ENCODE measurements at places on chromosomes 3 and 15.

GRCh38 chr3:160134964-160135363, 90.3 kb upstream of the C3orf80 start:
- DNase-seq: no peak

DNA sequence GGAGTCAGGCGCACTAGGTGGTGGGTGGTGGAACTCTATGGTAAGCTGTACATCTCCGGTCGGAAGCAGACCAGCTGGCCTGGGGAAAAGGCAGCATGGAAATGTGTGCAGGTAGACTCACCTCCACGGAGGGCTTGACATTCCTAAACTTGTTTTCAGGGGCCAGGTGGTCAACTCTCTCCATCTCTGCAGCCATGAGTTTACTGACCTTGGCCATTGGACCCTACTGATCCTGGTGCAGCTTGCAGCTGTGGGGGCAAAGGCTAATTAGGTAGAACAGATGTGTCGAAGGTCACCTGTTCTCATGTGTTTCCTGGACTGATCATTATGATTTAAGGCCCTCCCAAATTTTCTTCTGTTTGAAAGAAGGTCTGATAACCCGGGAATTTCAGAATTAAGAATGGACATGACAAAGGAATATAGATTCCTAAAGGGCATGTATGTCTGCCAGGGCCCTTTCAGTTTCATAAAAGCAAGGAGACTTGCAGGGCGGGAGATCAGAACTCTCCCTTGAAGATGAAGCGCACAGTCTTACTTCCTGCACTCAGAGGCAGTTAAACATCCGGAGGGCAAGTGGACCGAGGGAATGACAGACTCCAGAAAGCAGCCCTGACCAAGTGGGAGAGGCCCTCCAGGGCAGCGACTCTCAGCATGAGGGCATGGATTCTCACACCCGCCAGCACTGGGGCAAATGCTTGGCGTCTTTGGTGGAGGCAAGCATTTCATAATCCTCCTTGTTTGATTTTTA, 56.1 kb upstream of the CMTM7 start:
- no peak for DNase-seq

GRCh38 chr15:55999658-56000057, 6.2 kb upstream of the NEDD4 start:
- DNase-seq: no peak

- no peak for DNase-seq
Observed at GRCh38 chr15:90790057-90790456, 72.9 kb downstream of the BLM start.

DNA sequence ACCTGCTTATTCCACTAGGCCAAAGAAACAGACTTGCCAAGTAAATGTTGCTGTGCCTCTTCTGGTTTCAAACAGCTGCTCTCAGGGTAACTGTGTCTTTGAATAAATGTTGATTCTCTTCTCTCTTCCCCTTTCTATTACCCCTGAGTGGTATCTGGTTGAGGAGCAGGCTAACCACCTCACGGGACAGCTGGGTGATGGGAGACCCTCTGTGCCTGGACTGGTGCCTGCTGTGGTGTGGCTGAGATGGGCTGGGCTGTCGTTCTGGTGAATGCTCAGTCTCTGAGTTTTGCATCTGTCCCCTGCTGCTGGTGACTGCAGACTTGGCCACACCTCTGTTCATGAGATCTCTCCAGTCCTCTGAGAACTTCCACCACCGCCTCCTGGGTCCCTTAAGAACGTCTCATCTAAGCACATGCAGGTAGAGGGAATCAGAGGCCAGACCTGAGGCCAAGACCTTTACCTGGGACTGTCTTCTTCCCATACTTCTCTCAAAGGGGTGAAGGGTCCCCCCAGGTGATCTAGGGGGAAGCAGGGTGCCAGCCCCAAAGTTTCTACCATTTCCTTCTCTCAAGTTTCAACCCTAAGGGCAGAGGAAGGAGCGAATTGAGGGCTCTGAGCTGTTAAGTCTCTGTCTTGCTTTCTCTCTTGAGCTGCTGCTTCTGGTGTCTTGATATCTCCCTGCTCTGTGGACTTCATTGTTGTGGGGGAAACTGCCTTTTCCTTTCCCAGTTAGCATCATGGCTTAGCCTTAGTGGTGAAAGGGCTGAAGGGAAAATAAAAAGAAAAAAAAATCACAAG, 252.9 kb downstream of the EBLN2 start:
- DNase-seq: no peak

DNA sequence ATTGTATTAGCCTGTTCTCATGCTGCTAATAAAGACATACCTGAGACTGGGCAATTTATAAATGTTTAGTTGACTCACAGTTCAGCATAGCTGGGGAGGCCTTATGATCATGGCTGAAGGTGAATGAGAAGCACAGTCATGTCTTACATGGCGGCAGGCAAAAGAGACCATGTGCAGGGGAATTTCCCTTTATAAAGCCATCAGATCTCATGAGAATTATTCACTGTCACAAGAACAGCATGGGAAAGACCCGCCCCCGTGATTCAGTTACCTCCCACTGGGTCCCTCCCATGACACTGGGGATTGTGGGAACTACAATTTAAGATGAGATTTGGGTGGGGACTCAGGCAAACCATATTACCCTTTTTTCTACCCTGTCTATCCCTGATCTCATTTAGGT, 51.5 kb upstream of the MYZAP start:
- no peak for DNase-seq

DNA sequence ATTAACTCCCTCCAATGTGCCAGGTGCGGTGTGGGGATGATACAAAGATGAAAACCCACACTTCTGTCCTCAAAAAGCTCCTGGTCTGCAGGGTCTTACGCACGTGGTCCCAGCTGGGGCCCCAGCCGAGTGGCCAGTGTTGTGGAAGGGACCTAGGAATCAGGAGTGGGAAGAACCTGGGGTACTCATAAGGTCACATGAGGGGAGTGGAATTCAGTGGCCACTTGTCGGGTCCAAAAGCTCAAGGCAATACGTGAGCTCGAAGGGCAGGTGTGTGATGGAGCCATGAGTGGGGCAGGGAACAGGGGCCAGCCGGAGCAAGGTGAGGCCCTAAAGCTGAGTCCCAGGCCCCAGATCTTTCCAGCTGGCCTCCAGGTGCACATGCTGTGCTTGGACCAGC, 260.0 kb upstream of the LYSMD4 start:
- no peak for DNase-seq

GRCh38 chr3:62356356-62356755, 17.0 kb downstream of the FEZF2 start:
- DNase-seq: no peak

DNA sequence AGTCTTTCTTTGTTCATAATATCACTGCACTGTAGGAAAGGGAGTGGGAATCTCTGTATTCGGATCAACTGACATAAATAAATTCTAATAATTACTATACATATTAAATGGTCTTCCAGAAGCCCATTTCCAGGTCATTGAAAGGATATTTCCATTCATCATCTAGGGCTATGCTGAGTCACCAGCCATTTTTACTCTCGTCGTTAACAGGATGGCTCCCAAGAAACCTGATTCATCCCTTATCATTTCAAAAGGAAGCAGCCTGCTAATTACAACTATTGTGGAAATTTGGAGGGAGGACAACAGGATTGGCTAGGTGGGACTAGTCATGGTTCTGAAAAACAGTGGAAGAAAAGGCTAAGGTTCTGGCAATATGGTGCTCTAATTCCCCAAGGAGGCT, 13.6 kb downstream of the GMNC start:
- DNase-seq: no peak

- no peak for DNase-seq
Observed at GRCh38 chr15:65344914-65345275, 32.9 kb downstream of the IGDCC3 start.

DNA sequence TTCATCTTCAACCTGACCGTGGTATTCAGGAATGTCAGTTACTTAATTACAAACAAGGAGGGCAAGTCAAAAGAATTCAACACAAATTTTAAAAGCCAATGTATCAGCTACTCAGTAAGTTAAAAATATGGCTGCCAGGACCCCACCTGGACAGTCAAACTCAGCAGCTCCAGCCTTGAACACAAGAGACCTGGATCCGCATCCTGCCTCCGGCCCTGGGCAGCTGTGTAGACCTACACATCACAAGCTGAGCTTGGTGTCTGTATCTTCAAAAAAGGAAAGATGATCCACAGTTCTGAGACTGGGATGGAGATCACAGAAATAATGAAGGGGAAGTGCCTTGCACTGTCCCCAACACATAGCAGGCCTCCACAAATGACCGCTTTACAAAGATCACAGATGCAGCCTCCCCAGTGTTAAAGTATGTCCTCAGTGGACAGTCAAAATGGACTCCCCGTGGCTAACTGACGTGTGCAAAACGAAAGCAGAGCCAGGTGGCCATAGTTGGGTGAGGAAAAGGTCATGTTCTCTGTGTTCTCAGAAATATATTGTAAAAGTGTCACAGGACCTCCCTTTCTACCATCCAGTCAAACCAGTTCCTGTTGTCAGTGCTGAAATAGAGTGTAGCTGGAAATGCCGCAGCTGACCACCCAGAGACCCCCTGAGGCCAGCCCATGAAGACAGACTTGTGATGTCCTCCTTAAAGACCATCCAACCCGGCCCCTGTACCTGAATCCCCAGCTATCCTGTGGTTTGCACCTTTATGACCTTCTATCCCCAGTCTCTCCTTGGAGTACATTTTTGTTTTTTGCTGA, 168.5 kb upstream of the NSMCE3 start:
- no peak for DNase-seq

DNA sequence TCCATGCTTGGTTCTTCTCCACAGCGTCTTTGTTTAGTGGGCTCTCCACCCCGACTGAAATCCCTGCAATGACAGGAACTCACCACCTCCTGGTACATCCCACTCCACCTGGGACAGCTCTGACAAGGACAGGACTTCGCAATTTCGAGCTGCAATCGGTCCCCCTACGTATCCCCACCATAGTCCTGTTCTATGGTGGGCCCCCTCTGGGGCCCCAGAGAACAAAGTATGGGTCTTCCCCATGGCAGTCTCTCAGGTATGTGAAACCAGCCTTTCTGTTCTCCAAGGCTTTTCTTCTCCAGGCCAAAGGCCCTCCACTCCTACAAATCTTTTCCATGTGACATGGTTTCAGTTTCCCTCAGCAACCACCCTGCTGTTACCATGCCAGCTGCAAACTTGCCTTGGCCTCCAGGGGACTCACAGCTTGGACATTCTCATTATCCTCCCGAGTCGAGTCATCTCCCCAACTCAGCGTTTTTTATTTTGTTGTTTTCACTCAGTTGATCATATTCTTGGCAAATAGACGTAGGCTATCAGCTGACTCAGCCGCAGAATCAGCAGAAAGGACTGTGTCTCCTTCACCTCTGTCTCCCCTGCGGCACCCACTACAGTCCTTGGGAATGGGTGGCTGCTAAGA, 233.3 kb downstream of the OPA1 start:
- DNase-seq: no peak

GRCh38 chr3:144437989-144438388, 466.4 kb downstream of the DIPK2A start:
- DNase-seq: no peak

- no peak for DNase-seq
Observed at GRCh38 chr3:165233501-165234195, 37.5 kb upstream of the SLITRK3 start.

DNA sequence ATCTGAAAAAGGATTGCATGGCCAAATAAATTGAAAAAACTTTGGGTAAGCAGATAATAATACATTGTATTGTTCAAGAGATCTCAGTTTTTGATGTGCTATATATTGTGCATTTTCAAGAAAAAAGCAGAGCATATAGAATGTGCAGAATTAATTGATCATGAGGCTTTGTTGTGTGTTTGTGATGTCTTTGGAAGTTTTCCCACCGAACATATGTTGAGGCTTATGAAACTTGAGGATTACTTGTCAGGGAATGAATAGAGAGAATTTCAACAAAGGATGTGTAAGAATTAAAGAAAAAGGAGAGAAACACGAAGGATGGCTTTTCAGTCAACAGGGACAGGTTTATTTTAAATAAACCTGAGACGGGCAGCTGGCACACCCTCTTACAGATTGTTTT, 232.5 kb upstream of the POU1F1 start:
- DNase-seq: no peak

- DNase-seq: no peak
Observed at GRCh38 chr3:71551311-71551919, 32.1 kb downstream of the FOXP1 start.

GRCh38 chr3:103693831-103694230, 1259.0 kb downstream of the ZPLD1 start:
- no peak for DNase-seq

GRCh38 chr3:140765246-140765645, 87.4 kb downstream of the TRIM42 start:
- DNase-seq: no peak

DNA sequence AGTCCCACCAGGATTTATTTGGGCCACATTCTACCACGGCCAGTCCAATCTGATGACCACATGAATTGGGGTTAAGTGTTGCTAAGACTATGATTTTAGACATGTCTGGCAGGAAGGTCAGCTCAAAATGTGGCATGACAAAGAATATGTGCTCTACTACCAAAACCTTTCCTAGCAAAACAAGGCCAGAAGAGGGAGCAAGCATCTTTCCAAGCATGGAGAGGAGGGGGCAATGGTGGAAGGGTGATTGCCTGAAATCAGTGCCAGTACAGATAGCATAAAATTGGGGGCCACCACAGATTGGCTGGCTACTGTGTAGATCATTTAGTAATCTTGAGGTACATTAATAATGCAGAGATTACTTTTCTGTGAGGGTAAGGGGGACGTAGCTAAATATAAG, 43.2 kb downstream of the TMEM39A start:
- no peak for DNase-seq

DNA sequence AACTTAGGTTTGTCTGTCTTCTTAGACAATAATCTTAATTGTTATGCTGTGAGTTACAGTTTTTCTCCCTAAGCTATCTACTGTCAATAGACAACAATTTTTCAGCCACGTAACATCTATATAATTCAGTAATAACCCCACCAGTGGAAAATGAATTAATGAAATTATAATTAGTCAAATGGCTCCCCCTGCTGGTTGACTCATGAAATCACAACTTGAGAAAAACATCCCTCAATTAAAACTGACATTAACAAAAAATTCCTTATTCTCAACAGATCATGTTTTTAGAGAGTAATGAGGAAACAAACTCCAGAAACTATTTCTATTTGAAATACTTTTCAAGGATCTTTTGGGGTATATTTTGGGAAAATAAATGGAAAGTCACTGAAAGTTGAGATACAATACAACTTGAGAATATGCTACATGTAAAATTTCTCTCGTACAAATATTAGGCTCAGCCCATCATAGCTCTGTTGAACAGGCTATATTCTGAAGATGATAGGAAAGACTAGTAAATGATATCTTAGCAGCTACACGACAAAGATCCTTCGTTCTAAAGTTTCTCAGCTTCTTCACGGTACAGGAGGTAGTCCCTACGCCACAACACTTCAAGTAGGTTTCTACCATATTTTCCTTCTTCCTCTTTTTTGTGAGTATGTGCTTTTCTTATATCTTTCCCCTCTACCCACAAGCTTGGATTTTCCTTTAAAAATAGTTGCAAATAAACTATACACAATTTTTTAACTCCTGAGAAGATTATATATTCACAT, 20.7 kb downstream of the PPP1R2 start:
- peak; percentile 53 for DNase-seq

All from CD4-positive, alpha-beta T cell treated with Interleukin-4 for 4 hours (primary cell).